Hair follicle dermal papilla cell (primary cell): ENCODE measurements at places on chromosomes 7 and 10. TPM values are rescaled to one million over a fixed set of nuclear protein-coding genes. Genes with fewer than 3 reads are reported as not detected.

The PCGF5 gene
- total RNA-seq, result 32.8 and 42.7 TPM in 2 replicates

The SLC26A3 gene
- not detected in 2 replicates for total RNA-seq

The FAM25C gene
- total RNA-seq, result not detected in 2 replicates

The MALRD1 gene
- total RNA-seq, result 0.61 and 3.7 TPM in 2 replicates

The CEP55 gene
- total RNA-seq, result 2.9 and 4.9 TPM in 2 replicates

The AMPH gene
- 18.3 and 22.6 TPM in 2 replicates for total RNA-seq
